T-helper 2 cell (primary cell): ENCODE measurements at places on chromosomes 2 and 18.

- DNase-seq: no peak
These were observed 11.6 kb downstream of the FECH start for GRCh38 chr18:57574866-57575265.

DNA sequence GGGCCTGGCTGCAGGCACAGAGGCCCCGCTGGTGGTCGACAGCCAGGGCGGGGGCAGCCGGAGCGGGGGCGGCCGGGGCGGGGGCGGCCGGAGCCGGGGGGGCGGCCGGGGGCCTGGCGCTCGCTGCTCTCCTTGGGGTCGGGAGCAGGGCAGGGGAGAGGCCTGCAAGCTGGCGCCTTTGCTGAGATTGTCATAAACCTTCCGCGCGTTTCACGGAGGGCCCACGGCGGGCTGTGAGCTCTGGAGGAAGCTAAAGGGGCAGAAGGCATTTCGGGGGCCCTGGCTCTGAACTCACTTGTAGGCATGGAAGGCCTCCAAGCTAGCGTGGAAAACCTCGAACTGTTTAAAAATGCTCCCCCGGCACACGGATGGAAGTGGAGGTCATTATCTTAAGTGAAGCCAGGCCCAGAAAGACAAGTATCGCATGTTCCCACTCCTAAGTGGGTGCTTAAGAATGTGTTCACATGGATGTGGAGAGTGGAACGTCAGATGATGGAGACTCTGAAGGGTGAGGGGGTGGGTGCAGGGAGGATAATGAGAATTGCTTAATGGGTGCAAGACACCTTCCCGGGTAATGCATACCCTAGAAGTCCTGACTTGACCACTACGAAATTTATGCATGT lies 629 bp downstream of the PRELID3A start:
- DNase-seq: no peak

GRCh38 chr18:14000884-14001283 lies 85.5 kb upstream of the MC2R start:
- no peak for DNase-seq

DNA sequence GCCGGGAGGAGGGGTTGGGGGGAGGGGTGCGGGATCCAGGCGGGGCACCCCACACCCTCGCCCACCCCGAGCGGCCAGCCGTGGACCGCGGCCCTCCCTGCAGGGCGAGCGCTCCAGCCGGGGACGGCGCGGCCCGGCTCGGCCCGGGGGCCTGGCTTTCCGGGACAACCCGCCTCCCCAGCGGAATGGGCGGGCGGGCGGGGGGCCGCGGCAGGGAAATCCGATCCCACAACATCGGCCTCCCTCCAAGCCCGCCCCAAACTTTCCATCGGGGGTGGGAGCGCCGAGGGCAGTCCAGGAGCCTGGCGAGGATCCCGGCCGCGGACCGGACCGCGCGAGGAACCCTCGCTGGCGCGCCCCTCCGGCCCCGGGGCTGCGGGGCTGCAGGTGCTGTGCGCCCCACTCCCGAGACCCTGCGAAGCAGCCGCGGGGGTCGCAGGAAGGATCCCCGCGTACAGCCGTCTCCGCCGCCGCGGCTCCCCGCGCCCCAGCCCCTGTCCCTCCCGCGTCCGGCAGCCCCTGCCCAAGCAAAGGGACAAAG lies 529 bp downstream of the SEMA4C start:
- no peak for DNase-seq

DNA sequence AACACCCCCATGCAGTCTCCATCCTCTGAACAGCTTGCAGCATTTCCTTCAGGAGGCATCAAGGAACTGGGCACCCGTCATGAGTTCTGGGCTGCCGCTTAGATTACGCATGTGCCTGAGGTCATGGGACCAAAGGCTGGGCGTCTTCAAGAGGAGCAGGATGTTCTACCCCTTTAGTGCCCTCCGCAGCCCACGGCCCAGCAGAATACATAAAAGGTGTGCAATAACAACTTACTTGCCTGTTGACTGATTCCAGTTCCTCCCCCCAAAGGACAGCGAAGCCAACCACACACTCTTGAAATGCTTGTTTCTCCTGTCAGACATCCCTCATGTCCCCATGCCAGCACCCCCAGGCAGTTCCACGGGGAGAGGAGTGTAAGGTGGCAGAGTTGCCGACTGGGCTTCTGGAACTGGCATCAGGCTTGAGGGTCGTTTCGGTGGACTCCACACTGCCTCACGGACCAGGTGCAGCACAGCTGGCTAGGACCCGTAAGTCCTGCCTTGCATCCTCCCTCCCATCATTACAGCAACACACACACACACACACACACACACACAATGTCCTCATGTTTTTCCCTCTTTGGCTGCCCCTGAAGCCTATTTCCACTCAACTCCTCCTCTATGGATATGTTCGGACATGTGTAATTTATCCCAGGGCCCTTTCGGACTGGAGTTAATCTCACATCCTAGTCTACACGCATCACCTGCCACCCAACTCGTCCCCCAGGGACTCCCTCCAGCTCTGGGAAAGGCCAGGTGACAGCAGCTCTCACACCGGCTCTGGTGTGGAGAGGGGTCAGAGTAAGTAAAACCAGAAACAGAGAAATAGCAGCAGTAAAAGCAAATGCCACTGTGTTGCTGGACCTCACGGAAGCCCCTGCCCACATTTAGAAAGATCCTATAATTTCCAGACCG lies 200.7 kb downstream of the BCL11A start:
- no peak for DNase-seq

- DNase-seq: no peak
These were observed 133.3 kb downstream of the OSR1 start for GRCh38 chr2:19225126-19225525.
